Activated CD4-positive, alpha-beta T cell treated with anti-CD3 and anti-CD28 coated beads, Interleukin-2, amount 10 ng/mL, durations not matched to agents 24 days and 14 days (primary cell): ENCODE measurements at places on chromosomes 13 and 19. TPM values are rescaled to one million over a fixed set of nuclear protein-coding genes. Genes with fewer than 3 reads are reported as not detected.

Gene FFAR1
- total RNA-seq = 0.12 and 0.14 TPM in 2 replicates

- H3K27ac ChIP-seq = no peak overlapping the region
- H3K36me3 ChIP-seq = no peaks in the 10 kb centered on the region
- no peaks in the 10 kb centered on the region for H3K4me1 ChIP-seq
- no peak for DNase-seq
- no peaks in the 10 kb centered on the region for H3K27me3 ChIP-seq
These were observed 357.2 kb downstream of the SLITRK6 start for GRCh38 chr13:85441975-85442374.

DNA sequence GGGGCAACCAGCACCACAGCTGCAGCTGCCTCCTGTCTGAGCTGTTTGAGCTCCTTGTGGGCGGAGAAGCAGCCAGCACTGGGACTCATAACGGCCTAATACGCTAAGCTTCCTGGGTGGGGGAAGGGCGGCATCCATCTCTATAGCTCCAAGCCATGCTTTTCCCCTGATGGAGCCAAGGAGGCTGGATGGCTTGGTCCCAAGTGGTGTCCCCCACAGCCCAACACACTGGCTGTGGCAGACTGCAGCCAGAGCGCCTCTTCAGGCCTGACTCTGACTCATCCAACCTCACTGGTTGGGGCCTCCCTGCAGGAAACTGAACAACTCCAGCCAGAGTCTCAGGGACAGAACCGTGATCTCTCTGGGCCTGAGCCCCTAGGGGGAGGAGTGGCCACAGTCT lies 537.3 kb downstream of the SUCLA2 start:
- no peak overlapping the region for H3K27ac ChIP-seq
- no peak overlapping the region for H3K4me3 ChIP-seq
- DNase-seq = no peak

DNA sequence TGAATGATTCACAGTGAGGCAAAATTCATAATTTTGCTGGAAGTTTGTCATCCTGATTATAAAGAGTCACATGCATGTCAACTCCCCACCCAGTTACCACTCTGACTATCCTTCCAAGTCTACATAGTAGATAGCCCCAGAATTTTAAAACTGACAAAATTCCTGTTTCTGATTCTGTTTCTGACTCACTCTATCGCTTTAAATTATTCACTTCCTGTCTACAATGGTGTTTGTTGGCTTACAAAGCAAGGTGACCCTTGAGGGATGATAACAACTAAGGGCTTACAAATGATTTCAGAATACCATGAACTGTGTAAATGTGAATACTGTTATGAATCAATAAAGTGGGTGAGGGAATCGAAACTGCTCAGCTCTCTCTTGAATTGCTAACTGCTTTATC lies 98.7 kb upstream of the KL start:
- H3K4me3 ChIP-seq = no peak overlapping the region
- H3K27me3 ChIP-seq = no peaks in the 10 kb centered on the region
- peak overlapping the region; percentile 57 for H3K27ac ChIP-seq
- peaks cover 10% of the 10 kb centered on the region for H3K4me1 ChIP-seq
- no peak for DNase-seq

- no peaks in the 10 kb centered on the region for H3K27me3 ChIP-seq
- no peak overlapping the region for H3K27ac ChIP-seq
- no peaks in the 10 kb centered on the region for H3K36me3 ChIP-seq
- H3K4me3 ChIP-seq = no peak overlapping the region
These were observed 807.1 kb downstream of the DIAPH3 start for GRCh38 chr13:59356607-59357006.

DNA sequence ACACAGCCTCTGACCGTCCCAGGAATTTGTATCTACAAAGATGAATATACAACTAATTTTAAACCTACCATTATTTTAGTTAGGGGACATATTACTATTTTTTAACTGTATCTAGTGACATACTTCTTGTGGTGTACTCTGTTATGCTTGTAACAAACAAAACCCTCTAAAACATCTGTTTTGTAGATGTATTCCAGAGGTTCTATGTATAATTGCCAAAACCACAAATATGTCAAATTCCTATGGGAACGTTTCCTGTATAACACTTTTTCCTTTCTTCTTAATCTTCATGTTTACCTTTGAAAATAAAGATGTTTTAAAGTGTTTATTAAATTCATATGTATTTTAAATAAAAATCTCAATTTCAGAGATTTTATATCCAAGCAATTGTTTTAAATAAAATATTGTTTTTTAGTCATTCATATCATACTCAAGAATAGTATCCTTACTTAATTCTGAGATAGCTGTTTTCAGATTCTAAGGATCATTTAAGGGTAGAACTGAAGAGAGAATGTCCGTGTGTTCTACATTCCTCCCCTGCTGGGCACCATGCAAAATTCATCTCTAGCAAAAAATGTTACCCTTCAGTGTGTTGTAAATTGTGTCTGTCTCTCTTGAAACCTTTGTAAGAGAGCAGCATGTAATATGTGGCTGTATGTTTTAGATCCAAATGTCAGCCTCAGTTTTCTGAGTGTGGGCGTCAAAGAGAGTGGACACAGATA lies 1327.7 kb downstream of the EFNB2 start:
- DNase-seq = no peak
- H3K27me3 ChIP-seq = no peaks in the 10 kb centered on the region

DNA sequence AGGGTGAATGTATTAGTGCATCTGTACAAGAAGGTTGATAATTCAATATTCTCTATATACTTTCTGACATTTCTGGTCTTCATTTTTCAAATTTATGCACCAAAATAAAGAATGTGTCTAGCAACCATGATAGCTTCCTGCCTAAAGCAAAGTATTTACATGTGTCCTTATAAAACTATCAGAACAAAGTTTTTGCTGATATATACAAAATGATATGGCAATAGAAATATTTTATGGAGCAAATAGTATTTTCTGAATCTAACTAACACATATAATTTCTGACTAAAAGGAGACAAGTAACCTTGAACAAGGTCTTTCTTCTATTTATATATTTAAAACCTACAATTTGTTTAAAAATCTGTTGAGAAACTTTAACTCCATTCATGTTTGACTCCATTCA lies 184.9 kb downstream of the DIAPH3 start:
- H3K4me3 ChIP-seq = no peak overlapping the region
- H3K36me3 ChIP-seq = peaks cover 8% of the 10 kb centered on the region
- no peaks in the 10 kb centered on the region for H3K4me1 ChIP-seq
- DNase-seq = no peak

DNA sequence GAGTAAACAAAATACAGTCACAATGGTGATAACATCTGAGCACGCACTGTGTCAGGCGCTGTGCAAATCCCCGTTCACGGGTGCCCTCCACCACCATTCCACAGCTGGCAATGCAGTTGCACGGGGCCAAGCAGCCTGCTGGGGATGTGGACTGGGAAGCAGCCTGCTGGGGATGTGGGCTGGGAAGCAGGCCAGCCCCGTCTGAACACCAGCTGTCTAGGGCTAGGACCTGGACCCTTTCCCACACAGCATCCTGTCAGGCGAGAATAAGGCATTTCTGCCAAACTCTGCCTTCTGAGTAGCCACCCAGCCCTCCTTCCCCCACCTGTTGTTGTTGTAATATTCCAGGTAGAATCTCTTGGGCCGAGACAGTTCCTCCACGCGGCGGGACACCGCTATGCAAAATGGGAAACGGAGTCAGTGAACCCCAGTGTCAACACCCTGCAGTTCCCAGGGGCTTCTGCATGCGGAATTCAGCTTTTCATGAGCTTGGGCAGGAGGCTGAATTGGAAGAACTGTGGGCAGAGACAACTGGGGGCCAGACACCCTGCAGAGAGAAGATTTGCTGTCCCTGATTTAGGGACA lies 27.8 kb upstream of the MIER2 start:
- H3K4me1 ChIP-seq = no peaks in the 10 kb centered on the region
- no peak for DNase-seq
- peaks cover 3% of the 10 kb centered on the region for H3K27me3 ChIP-seq
- H3K4me3 ChIP-seq = no peak overlapping the region

Gene DOCK6
- total RNA-seq = 1.2 and 2.2 TPM in 2 replicates

Gene ZNF793
- total RNA-seq = 0.69 and 0.72 TPM in 2 replicates

Gene NFKBIB
- total RNA-seq = 89.2 and 89.7 TPM in 2 replicates

DNA sequence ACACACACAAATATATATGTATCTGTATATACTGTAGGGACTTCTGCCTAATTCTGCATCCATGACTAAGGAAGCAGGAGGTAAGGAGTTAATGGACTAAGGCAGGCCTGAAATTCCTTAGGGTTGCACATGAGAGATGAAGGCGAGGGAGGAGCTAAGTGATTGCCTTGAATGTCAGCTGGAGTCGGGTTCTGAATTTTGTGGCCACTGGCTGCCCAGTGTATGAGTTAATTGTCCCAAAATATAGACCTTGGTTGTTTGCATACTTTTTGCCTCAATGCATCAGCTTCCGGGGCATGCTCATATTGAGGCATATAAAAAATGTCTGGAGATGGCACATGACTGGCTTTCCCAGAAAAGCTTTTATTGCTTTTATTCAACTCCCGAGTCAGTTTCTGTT lies 245.5 kb downstream of the TDRD3 start:
- H3K4me3 ChIP-seq = no peak overlapping the region
- H3K27ac ChIP-seq = no peak overlapping the region
- H3K4me1 ChIP-seq = no peaks in the 10 kb centered on the region
- no peaks in the 10 kb centered on the region for H3K36me3 ChIP-seq
- DNase-seq = no peak

- peaks cover 17% of the 10 kb centered on the region for H3K4me1 ChIP-seq
- no peak for DNase-seq
- H3K36me3 ChIP-seq = peaks cover 11% of the 10 kb centered on the region
- H3K4me3 ChIP-seq = no peak overlapping the region
These were observed 81.9 kb downstream of the FLT1 start for GRCh38 chr13:28412981-28413380.

Gene SCGB2B2
- 0.24 and 0.40 TPM in 2 replicates for total RNA-seq

DNA sequence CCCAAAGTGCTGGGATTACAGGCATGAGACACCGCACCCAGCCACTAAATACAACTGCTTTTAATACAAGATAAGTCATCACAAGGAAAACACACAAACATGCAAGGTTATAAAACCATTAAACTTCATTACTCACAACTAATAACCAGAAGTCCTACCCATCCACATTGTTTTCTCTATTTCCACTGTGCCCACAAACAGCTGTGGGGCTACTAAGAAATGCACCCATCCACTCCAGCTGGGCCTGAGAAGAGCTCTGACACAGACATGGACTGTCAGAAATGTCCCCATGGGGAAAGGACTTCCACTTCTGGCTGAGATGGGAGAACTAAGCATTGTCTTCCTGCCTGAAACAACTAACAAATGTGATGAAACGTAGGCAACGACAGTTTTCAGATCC lies 17.2 kb downstream of the SAFB2 start:
- no peak overlapping the region for H3K4me3 ChIP-seq
- H3K27me3 ChIP-seq = no peaks in the 10 kb centered on the region
- no peak overlapping the region for H3K27ac ChIP-seq
- H3K36me3 ChIP-seq = peaks cover 71% of the 10 kb centered on the region
- no peak for DNase-seq

Gene POSTN
- total RNA-seq = not detected in 2 replicates

DNA sequence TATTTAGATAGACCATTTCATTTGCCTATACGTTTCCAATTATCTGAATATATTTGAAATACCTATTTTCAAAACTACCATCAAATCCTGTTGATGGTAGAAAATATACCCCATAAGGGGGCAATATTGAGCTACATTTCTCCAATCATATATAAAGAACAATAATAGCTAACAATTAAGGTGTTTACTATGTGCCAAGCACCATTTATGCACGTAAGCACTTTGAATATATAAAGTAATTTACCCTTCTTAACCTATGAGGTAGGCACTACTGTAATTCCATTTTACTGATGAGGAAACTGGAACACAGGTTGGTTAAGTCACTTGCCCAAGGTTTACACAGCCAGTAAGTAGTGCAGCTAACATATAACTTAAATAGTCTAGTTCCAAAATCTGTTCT lies 79.2 kb downstream of the UBL3 start:
- no peak overlapping the region for H3K4me3 ChIP-seq
- H3K4me1 ChIP-seq = peaks cover 2% of the 10 kb centered on the region
- H3K27ac ChIP-seq = no peak overlapping the region
- DNase-seq = no peak
- peaks cover 7% of the 10 kb centered on the region for H3K36me3 ChIP-seq

Gene LIM2
- total RNA-seq = 0.24 TPM in 1 of 2 replicates, not detected in the other

Gene EHD2
- 0.49 and 1.2 TPM in 2 replicates for total RNA-seq

- no peak for DNase-seq
- no peaks in the 10 kb centered on the region for H3K27me3 ChIP-seq
- H3K36me3 ChIP-seq = no peaks in the 10 kb centered on the region
These were observed 9.8 kb downstream of the CHST8 start for GRCh38 chr19:33631609-33631973.

DNA sequence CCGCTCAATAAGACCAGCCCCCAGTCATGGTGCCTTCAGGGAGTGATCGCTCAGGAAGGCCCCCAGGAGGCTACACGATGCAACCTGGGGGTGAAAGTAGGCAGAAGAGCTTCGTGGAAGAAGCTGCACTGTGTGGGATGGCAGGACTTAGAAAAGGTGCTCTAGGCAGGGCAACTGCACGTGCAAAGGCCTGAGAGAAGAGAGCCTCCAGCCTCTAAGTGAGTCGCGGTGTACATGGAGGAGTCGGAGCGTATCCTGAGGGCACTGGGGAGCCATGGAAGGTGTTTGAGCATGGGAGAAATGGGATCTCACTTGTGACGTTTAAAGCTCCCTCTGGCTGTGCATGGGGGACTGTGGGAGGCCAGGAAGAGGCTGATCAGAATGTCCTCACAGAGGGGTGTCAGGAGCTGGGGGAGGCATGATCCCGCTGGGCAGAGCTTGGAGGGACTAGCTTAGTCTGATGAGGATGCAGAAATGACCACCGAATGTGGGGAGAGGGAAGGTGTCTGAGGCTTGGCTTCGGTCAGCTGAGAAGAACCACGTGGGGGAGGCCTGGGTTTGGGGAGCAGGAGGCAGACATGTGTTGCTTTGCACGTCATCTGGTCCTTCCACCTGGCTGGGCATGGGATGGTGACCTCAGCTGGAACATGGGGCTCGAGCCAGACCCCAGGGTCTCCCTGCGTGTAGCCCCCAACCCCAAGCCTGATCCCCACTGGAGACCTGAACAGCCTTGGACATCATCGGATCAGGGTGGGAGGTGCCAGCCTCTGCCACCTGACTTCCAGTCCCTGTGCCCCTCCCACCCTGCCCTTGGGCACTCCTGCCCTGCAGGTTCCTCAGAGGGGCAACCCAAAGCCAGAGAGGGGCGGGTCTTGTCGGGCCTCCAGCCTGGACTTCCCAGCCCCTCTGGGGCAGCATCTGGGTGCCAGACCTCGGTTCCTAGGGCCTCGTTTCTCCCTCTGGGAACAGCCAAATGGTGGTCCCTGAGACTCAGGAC lies 1.1 kb downstream of the APC2 start:
- H3K36me3 ChIP-seq = peaks cover 2% of the 10 kb centered on the region
- H3K27me3 ChIP-seq = peaks cover 59% of the 10 kb centered on the region
- no peak overlapping the region for H3K4me3 ChIP-seq
- no peak for DNase-seq
